ENCODE measurements at places on chromosomes 13 and 19. TPM values are rescaled to one million over a fixed set of nuclear protein-coding genes. Genes with fewer than 3 reads are reported as not detected.

- no peak for DNase-seq
These were observed 1.1 kb upstream of the NR2F6 start for GRCh38 chr19:17246681-17247425.

GRCh38 chr13:109818886-109819285 is 32.5 kb upstream of the IRS2 start:
- DNase-seq, result no peak

- peak; percentile 50 for DNase-seq
These were observed 607 bp upstream of the SYNE4 start for GRCh38 chr19:36009220-36009619.

DNA sequence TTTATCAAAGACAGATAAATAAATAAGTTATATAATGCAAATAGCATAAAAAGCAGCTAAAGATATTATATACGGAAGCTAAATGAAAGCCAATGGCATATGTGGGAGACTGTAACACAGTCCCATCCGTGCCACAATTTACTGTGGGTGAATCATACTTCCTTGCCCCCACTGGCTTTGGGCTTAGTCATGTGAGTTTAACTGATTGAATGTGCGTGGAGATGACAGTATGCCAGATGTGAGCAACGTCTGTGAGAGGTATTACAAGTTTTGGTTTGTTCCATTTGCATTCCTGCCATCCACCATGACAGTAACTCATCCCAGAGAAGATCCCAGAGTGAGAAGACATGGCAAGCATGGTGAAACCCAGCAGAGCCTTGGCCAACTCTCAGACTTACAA is 340.0 kb downstream of the SUCLA2 start:
- peak; percentile 75 for DNase-seq

DNA sequence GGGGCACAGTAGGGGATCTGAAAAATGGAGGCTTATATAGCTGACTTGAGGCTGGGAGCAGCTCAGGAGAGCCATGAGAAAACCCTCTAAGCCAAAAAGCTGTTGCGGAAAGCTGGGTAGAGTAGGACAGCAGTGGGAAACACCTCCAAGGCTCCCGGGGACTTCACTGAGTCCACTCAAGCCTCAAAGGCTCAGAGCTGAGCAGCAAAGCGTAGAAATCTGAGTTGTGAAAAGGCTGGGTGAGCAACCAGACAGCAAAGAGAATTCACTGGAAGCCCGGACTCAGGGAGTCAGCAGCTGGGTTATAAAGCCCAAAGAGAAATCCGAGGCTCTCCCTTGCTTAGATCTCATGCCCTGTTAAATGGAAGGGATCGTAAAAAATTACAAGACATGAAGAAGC is 905.0 kb downstream of the EFNB2 start:
- no peak for DNase-seq

DNA sequence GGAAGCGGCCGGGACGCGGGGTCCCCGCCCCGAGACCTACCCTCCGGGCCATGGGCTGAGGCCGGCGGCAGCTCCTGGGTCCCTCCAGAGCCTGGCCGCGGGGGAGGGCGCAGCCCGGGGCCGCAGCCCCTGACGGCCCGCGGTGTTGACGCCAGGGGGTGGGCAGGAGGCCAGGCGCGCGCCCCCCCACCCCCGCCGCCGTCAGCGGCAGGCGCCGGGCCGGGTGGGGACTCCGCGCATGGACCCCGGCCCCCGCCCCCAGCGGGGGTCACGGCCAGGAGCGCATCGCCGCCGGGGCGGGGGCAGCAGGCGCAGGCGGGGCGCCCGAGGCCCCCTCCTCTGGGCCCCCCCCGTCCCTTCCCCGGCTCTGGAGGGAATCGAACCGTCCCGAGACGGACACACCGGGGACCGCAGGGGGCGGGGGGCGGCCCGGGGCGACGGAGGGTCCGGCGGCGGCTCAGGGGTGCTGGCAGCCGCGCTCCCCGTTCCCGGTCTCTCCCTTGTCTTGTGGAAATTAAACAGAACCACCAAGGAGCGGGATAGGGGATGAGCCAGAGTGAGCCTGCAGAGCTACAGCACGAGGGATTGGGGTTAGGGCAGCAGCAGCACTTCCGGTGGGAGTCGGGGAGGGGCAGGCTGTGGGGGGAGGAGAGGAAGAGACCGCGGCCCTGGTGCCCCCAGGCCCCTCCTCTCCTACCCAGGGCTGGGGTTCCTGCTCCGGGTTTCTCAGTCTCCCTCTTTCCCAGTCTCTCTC is at the start of gene MEIS3:
Gene MEIS3, minus strand, starts transcription at position 498 of the 754 bp plus-strand sequence. Its CDS starts 446 bp downstream, at position 52.
- DNase-seq, result no peak

DNA sequence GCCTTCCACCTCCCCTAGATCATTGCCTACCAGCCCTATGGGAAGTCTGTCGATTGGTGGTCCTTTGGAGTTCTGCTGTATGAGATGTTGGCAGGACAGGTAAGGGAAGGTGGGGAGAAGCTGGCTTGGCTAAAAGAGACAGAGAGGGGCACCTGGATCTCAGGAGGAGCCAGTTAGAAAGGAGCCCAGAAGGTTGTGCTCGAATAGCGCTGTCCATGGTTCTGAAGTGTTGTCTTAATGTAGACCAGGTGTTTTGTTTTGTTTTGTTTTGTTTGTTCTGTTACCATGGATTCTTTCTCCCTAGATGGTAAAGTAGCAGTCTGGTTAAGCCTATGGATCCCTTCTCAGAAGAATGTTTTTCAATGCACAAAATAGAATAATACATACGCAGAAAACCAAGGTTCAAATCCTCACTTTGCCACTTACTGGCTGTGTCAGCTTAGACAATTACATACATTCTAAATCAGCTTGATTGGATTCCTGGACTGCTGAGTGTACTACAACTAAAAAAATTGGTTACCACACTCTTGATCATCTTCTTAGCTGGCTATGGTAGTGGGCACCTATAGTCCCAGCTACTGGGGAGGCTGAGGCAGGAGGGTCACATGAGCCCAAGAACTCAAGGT is 5.9 kb upstream of the CACNG7 start:
- DNase-seq, result no peak

Gene GADD45GIP1
- 59.3 TPM for total RNA-seq

Gene CLC
- not detected for total RNA-seq

Gene ZNF540
- total RNA-seq, result 0.19 TPM

Gene FAM124A
- total RNA-seq, result not detected

Gene KIR3DL2
- total RNA-seq, result not detected

Data from LHCN-M2 (cell line).